IPS DF 6.9 (cell line): ENCODE measurements at places on chromosomes 1 and 21.

GRCh38 chr1:83500987-83501591 is 497.8 kb downstream of the TTLL7 start:
- no peak for DNase-seq

- no peak for DNase-seq
Observed at GRCh38 chr1:154323493-154323892, 1.8 kb upstream of the ATP8B2 start.

- DNase-seq: no peak
Observed at GRCh38 chr1:79777481-79778219, 771.1 kb upstream of the ADGRL4 start.

DNA sequence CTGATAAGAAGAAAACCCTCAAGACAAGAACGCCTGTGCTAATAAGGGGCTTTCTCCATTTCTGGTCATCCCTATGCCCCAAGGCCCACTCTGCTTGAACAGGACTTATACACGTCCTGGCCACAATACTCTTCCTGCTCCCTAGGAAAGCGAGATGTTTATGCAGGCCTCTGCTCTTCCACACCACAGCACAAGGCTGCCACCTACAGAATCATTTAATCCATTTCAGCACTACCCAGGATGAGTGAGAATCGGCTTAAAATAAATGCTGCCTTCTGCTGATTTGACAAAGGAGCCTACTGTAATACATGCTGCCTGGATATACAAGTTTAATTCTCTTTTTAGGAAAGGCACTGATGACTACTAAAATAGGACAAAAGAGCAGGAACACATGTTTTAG is 29.4 kb downstream of the FRRS1 start:
- DNase-seq: peak; percentile 29

GRCh38 chr21:44677881-44678280 is 4.1 kb downstream of the KRTAP12-1 start:
- no peak for DNase-seq

- peak; percentile 50 for DNase-seq
Observed at GRCh38 chr1:210400043-210400840, 71.5 kb downstream of the HHAT start.

- DNase-seq: no peak
Observed at GRCh38 chr21:32135401-32136363, 143.2 kb downstream of the MIS18A start.

- no peak for DNase-seq
Observed at GRCh38 chr1:119040906-119041305, 52.8 kb upstream of the TBX15 start.

DNA sequence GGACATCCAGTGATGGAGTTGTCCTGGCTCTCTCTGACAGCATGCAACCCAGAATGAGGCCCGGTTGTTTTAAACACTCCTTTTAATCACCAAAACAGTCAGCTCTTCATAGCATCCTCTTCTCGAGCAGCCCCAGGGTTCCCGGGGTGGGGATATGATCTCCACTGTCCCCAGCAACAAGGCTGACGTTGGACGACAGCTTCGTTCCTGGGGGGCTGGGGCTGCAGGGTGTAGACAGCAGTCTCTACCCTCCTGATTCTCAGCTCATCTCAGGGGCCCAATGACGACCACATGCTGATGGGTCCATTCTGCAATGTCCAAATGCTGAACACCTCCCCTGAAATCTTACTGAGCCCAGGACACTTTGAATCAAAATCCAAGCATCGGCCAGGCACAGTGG is 27.0 kb downstream of the TRIM11 start:
- DNase-seq: no peak

DNA sequence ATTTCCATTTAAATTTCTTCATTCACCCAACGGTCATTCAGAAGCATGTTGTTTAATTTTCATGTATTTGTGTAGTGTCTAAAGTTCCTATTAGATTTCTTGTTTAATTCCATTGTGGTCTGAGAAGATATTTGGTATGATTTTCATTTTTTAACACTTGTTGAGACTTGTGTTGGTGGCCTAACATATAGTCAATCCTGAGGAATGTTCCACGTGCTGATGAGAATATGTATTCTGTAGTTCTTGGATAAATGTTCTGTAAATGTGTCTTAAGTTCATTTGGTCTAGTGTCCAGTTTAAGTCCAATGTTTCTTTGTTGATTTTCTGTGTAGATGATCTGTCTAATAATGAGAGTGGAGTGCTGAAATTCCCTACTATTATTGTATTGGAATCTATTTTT is 22.7 kb upstream of the LCE5A start:
- no peak for DNase-seq

DNA sequence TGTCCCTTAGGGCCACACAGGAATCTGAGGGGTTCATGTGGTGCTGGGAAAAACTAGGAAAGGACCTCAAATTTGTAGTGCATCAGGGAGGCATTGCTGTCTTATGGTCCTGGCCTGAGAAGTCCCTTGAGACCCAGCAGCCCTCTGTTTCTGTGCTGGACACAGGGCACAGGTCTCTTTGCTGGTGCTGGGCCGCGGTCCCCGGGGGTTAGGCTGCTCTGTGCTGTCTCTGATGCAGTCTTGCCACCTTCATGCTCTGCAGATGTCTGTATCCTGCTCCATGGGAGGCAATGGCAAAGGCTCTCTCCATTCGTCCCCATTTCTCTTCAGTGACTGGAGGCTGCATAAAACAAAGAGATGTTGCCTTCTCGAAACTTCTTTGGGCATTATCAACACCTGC is 13.0 kb downstream of the EDARADD start:
- no peak for DNase-seq

DNA sequence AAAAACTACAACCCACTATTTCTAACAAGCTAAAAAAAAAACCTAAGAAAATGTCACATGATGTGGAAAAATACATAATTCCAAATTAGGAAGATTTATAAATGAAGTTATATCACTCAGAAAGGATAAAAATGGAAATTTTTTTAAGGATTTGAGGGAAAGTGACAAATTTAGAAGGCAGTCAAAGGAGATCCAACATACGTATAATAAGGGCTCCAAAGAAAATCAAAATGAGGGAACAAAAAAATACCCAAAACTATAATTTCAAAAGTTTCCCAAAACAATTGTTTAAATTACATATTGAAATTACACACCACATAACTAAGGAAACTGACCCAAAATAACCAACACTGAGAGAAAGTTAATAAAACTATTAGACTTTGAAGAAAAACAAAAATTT is 381.1 kb upstream of the KAZN start:
- DNase-seq: no peak

GRCh38 chr1:161740921-161741320 is 8.7 kb upstream of the DUSP12 start:
- no peak for DNase-seq

- DNase-seq: no peak
Observed at GRCh38 chr1:55287723-55288122, 72.6 kb upstream of the USP24 start.

- no peak for DNase-seq
Observed at GRCh38 chr1:67754526-67754920, 69.5 kb downstream of the GADD45A start.

DNA sequence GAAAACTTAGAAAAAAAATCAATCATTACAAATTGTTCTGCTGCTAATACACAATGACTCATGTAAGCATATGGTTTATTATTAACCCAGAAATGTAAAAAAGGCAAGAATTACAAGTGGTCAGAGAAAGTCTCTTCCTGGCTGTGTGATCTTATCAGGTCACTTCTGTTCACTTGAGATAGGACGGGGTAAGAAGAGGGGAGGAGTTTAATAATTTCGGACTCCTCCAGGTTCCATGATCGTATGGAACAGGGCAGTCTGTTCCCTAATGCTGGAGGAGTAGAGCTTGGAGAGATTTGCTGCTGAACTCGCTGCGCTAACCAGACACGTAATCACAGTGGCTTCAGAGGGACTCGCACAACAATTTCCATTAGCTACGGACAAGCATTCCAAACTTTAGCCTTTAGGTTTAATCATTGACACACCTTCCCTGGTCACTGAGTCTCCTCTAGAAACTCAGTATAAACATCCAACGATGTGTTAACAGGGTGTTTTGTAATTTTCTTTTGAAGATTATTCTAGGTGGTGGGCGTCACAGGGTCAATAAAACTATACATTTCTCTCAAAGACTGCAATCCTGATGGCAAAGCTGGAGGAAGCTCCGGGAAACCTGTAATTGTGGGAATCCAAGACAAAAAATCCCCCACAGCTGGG is 1.3 kb downstream of the CRYZ start:
- DNase-seq: no peak

GRCh38 chr1:15277933-15278332 is 30.9 kb downstream of the FHAD1 start:
- no peak for DNase-seq

GRCh38 chr1:169511316-169512005 is 25.7 kb upstream of the SLC19A2 start:
- DNase-seq: no peak

- no peak for DNase-seq
Observed at GRCh38 chr21:44475266-44475845, 20.0 kb downstream of the LRRC3 start.

- no peak for DNase-seq
Observed at GRCh38 chr1:224333309-224333926, 3.4 kb upstream of the NVL start.

- no peak for DNase-seq
Observed at GRCh38 chr1:103576065-103576464, 4.7 kb downstream of the AMY2B start.

- DNase-seq: no peak
Observed at GRCh38 chr1:165862448-165862847, 35.0 kb downstream of the UCK2 start.

DNA sequence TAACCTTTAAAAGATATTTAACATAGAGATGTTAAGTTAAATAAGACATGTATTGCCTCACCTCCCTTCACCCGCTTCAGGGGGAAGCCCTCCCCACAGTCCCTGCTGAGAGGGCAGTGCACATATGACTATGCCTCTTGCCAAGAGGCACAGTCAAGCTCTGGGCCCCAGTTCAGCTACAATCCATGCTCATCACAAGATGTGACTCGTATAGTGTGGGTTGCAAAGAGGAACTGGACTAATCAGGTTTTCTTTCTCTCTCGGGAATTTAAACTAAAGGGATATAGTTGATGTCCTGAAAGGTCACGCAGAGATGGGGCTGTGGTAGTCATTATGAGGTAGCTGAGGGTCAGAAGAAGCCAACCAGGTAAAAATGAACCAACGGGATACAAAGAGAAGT is 35.6 kb downstream of the LYST start:
- no peak for DNase-seq

- no peak for DNase-seq
Observed at GRCh38 chr1:205810448-205811157, 2.4 kb downstream of the SLC41A1 start.

GRCh38 chr1:162093095-162093494 is 23.6 kb downstream of the NOS1AP start:
- DNase-seq: no peak

- DNase-seq: no peak
Observed at GRCh38 chr1:173009597-173009996, 41.1 kb downstream of the TNFSF18 start.

DNA sequence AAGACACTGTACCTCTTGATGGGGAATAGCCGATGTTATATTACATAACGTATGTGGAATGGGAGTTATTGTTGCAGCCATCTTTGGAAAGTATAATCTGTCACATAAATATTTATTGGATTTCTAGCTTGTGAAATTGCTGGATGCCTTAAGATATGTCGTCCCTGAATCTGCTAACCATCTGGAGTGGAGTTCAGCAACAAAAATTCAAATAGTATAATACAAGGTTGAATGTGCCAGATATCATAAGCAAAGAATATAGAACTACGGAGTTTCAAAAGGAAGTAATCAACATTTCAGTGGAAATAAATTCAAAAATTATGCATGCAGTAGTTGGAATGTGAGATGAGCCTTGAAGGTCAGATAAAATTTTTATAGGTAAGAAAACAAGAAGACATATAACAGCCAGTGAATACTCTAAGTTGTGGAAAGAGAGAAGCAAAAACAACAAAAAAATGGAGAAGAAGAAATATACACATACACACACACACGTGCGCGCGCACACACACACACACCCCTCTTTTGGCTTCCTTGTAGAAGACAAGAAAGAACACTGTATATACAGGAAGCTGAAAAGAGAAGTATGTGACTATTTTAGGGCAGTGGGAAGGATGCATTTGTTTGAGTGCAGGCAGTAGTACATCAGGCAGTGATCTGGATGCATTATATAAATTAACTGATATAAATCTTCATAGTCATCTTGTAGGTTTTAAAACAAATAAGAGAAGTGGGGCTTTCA is 516.7 kb downstream of the KCNT2 start:
- DNase-seq: no peak

DNA sequence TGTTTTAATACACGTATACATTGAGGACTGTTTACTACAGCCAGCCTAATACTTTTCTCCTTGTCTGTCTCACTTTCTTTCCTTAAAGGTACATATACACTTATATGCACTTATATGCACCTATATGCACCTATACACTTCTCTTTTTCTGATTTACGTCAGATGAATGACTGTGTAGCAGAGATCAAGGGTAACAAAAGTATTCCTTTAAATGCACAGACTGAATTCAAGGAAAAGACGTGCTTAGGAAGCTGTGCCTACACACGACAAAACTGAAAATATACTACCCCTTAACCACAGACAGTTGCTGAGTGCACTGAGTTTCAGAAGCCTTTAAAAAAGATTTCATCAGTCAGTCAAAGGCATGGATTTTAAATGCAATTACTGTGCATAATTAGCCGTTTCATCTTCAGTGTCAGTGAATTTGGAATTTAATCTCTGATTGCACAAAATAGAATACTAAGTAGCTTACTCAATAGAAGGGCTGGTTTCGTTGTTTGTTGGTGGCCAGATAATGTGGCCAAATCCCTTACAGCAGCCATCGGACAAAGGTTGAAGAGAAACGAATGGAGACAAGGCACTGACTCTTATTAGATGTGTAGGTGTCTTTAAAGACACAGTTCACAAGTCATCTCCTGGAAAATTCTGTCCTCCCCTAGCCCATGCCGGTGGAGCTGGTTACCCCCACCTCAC is 38.3 kb upstream of the TARBP1 start:
- no peak for DNase-seq

DNA sequence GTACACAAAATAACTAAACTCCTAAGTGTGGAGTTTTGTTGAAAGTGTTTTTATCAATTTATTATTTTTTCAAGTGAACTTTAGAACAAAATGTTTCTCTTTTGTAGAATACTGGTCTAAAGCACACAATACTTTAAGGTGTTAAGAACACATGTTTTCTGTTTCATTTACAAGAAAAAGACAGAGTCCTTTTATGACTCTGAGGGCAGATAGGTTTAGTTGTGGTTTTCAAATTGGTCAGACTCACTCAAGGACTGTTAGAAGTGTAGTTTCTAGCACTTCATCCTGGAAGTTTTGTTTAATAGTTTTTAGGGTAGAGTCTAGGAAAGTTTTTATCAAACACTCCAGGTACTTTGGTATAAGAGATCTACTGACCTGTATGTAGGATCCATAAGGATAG is 376.5 kb downstream of the LRRIQ3 start:
- DNase-seq: no peak

GRCh38 chr21:15894596-15894995 is 164.8 kb downstream of the USP25 start:
- DNase-seq: no peak

DNA sequence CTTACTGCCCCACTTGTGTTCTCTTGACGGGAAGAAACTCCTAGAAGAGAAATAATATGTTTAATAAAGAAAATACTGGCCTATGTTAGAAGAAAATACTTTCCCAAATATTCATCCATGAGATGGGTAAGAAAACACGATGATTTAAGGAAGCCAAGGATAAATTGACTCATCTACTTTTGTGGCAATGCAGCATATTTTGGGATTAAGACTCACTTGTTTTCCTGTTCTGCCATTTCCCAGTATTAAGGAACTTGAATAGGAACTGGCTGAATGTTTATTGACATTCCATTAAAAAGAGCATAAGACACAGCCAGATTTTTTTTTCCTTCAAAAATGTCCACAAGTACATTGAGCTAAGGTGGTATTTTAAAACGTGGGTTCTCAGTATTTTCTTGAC is 10.9 kb upstream of the ADAMTS5 start:
- DNase-seq: no peak

GRCh38 chr1:6587261-6588005 is 7.6 kb downstream of the ZBTB48 start:
- no peak for DNase-seq
